ENCODE measurements at places on chromosomes 1 and 21.

DNA sequence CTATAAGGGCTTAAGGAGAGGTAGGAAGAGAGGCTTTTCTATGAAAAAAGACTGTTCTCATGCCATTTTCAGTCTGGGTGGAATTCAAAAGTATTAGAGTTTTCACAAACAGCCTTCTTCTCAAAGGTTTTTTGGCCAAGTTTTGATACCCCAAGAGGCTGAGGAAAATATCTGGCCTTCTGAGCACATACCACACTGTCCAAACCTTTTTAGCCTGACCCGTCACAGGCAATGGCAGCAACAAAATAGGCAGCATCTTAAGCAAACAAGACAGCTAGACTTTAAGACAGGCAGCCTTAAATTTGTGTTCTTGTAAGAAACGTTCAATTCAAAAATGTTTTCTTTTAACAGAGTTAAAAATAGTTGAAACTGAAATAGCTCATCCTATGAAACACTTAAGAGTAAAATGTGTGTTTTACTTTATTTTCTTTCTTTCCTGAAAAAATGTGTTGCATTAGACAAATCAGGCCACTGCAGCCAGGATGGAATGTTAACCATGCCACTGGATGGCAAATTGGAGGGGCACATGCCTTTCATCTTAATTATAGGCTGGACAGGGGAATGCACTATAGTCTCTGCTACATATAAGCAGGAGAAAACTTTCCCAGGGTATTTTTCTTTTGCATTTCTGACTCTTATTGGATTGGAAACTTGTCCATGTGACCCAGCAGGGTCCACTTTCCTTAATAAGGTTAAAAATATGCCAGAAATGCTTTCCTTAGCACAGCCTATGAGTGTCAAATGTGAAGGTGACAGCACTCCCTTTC lies 315.0 kb downstream of the TGFB2 start:
- no peak for DNase-seq

- DNase-seq, result no peak
Measured at GRCh38 chr1:175222296-175222938, 29.8 kb upstream of the KIAA0040 start.

GRCh38 chr1:26541816-26542711 lies 12.5 kb downstream of the RPS6KA1 start:
- DNase-seq, result no peak

DNA sequence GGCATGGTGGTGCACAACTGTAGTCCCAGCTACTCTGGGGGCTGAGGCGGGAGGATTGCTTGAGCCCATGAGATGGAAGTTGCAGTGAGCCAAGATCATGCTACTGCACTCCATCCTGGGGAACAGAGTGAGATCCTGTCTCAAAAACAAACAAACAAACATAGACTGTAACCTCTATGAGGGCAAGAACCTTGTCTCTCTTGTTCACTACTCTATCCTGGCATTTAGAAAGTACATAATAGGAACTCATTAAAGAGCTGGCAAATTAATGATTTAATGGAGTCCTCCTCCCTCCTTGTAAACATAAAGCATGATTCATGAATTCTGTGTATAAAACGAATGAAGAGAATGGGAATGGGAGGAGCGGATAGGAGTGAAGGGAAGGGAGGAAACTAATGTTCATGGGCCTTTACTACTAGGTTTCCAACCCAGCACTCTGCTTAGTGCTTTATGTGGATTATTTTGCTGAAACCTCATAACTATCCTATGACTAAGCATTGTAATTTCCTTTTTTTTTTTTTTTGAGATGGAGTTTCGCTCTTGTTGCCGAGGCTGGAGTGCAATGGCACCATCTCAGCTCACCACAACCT lies 8.6 kb downstream of the LMOD1 start:
- no peak for DNase-seq

DNA sequence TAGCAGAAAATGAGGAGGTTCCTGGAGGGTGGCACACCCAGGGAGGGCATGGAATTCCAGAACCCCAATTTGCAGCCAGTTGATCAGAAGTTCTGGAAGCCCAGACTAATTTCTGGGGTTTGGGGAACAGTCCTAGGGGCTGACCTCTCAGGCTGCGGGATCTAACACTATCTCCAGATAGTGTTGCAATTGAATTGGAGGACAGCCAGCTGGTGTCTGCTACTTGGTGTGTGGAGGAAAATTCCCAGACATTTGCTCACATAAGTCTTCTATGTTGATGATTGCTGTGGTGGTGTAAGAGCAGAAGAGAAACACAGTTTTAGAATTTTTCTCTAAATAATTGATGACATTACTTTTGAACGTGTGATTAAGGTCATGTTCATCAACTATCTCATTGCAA lies 154.3 kb upstream of the RNPC3 start:
- no peak for DNase-seq

GRCh38 chr1:56311766-56312165 lies 267.6 kb downstream of the PLPP3 start:
- no peak for DNase-seq

GRCh38 chr1:84883286-84883685 lies 9.7 kb downstream of the LPAR3 start:
- DNase-seq, result no peak

- no peak for DNase-seq
Measured at GRCh38 chr1:2400950-2401649, 9.5 kb downstream of the RER1 start.

- no peak for DNase-seq
Measured at GRCh38 chr1:84842748-84843231, 50.2 kb downstream of the LPAR3 start.

- no peak for DNase-seq
Measured at GRCh38 chr1:17632541-17633184, 93.2 kb downstream of the ARHGEF10L start.

GRCh38 chr1:55131801-55132200 lies 83.4 kb downstream of the USP24 start:
- no peak for DNase-seq

DNA sequence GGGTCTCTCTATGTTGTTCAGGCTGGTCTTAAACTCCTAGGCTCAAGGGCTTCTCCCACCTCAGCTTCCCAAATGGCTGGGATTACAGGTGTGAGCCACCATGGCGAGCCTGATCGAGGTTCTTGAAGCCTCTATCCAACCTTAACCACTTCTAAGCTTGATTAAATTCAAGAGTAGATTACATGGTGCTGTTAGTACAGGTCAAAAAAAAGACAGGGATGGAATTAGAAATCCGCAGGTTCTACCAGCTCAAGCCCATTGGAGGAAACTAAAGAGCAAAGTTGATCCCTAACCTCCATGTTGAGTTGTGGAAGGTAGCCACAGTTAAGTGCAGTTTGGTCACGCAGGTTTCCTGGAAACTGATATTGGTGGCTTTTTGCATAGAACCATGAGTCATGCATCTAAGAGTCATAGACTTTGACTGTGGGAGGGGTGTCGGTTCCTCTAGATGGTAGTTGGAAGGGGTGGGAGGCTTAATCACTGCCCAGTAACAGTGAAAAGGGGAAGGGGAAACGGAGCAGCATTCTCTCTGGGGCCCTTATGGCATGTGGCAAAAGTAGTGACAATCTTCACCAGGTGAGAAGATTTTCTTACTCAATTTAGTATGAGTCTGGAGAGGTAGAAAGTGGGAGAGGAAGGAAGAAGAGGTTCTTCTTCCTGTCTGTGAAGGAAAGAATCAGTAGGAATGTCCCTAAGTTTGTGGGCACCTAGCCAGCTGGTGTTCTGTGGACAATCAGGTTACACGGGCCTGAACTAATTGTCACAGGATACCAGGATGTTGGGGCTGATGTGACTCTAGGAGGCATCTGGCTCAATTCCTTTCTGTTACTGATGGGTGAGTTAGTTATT lies 7.0 kb downstream of the CD53 start:
- DNase-seq, result no peak

- DNase-seq, result no peak
Measured at GRCh38 chr1:36217670-36218069, 6.6 kb upstream of the THRAP3 start.

DNA sequence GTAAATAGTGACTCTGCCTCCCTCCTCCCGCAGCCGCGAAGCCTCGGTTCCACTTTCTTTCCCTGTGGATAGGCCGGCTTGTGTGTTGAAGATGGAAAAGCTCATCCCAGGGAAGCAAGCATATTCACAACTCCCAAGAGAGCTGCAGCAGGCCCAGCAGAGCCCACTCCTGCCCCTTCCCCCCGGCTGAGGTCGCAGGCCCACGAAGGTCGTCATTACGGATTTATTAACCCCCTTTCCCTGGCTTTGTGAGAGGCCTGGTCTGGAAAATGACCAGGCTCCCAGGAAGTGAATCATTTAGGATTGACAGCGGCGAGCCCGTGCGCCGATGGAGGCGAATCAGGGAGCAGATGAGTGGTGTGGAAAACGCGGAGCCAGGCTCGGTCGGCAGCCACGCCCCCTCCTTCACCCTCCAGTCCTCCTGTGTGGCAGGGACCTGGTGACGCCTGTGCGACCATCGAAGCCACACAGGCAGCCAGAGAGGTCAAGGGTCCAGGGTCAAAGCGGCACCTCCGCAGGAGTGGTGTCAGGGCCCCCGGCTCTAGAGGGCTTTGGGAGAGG lies 93.4 kb downstream of the PRDM16 start:
- no peak for DNase-seq

- no peak for DNase-seq
Measured at GRCh38 chr1:196160066-196160795, 448.0 kb downstream of the KCNT2 start.

- DNase-seq, result no peak
Measured at GRCh38 chr1:20252587-20252986, 38.1 kb upstream of the VWA5B1 start.

- DNase-seq, result no peak
Measured at GRCh38 chr1:201149400-201149799, 4.9 kb downstream of the TMEM9 start.

DNA sequence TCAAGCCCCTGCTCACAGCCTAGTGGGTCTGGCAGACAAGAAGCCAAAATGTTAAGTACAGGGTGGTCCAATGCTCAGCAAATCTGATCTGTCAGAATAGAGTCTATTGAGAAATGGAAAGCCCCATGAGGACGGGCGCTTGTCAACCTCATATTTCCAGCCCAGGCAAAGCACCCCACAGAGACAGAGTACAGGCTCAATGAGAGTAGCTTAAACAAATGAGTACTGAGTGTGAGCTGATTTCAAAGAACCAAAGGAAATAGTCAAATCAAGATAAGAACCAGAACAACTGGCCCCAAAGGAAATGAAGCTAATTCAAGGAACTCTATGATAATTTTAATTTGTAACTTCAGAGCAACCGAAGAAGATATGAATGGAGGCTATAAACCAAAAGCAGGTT lies 44.6 kb upstream of the SLC30A1 start:
- DNase-seq, result no peak

DNA sequence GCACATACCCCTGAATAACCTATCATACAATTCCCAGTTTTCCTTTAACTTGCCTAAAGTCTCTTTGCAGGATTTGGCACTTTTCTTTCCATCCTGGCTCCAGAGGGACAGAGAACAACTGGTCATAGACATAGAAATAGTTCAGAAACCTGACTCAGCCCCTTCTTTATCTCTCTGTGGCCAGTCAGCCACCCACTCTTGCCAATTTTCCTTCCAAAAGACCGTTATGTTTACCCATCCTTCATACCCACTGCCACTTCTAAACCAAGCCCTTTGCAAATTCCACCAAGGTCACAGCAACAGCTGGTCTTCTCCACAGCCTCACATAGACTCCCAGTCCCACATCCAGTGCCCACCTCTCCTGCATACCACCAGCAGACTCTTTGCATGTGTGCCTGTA lies 127.2 kb upstream of the FGGY start:
- DNase-seq, result no peak

GRCh38 chr1:10451287-10451686 lies 1.5 kb downstream of the CORT start:
- DNase-seq, result no peak

DNA sequence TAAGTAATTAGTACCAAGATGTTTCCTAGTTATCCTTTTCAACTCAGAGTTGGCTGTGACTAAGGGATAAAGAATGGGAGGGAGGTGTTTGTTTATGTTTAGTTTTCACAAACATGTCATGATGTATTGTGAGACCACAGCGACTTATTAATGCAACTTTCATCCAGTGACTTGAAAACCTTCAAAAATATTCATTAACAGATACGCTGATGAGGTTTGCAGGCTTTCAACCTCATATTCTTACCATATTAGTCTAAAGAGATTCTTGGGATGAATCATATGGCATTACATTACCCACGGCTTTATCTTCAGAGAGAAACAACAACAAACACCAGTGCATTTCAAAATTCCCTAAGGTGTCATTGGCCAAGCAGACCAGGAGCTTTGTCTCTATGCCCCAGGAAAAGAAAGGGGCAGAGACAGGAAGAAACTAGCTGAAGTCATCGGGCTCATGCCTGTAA lies 36.4 kb downstream of the PALMD start:
- no peak for DNase-seq

DNA sequence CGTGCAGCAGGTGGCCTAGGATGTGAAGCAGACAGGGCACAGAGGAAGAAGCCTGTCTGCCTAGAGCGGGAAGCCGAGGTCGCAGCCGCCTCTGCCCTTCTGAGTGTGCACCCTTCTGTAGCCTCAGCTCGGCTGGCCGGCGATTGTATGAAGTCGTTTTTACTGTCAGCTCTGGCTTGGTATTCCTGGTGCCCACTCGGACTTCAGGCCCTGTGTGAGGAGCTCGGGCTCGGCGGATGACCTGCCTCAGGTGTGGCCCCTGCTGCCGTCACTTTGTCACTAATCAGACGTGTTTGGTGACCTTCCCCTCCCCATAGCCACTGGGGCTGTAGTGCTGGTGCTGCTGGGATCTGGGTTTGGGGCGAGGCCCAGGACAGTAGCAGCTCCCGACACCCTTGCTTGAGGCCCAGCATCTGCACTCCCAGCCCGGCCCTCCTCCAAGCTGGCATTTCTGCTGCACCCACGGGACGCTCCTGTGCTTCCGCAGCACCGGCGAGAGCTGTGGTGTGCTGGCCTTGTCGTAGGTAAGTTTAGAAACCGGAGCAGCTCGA lies 18.1 kb downstream of the SLX9 start:
- no peak for DNase-seq

- no peak for DNase-seq
Measured at GRCh38 chr21:40736145-40736544, 110.8 kb downstream of the DSCAM start.

DNA sequence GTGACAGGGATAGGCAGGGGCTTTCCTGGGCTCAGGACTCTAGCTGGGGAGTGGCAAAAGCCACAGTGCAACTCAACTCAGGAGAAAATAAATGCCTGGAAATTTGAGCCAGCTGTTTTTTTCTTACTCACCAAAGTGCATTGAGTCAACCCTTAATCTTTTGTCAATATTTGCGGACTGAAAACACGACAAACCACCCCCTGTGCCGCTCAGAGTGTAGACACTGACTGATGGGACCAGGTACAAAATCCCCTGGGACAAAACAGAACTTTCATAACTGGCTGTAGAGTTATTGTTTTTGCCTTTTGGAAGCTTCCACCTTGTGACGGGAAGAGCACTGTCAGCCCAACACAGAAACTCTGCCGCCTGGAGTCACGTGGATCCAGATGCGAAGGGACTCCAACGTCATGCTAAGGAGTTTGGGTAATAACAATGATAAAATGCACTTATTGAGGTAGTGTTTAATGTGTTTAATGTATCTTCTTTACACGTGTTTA lies 164.6 kb downstream of the PLPP3 start:
- peak; percentile 69 for DNase-seq

- no peak for DNase-seq
Measured at GRCh38 chr1:23589585-23589986, 30.3 kb upstream of the ID3 start.

Measured in NCI-H2107 (cell line).